ENCODE measurements at places on chromosomes 12 and 14.

- DNase-seq, result no peak
Measured at GRCh38 chr14:54194501-54194900, 202.3 kb upstream of the CDKN3 start.

DNA sequence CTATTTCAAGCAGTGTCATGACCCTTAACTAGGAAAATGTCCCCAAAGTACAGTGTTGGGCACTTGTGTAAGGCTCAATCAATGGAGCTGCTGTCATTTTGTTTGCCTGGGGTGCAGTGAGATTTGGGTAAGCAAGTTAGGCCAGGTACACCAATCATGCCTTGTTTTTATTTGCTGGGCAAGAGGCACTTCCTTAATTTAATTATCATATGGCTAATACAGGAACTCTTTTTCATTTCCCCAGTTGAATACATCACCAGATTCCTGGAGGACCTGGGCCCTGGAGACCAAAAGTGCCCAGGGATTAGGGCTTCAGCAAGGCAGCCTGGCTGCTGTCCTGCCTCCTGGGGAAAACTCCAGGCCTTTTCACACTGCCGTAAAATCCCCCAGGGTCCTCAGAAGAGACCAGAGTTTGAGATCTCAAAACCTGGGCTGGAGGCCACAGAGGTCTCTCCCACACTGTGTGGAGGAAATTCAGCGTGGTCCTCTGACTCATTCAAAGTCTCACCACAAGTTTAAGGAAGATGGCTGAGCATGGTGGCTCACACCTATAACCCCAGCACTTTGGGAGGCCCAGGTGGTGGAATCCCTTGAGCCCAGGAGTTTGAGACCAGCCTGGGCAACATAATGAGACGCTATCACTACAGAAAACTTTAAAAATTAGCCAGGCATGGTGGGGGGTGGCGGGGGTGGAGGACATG is 28.4 kb upstream of the FOXN3 start:
- no peak for DNase-seq

DNA sequence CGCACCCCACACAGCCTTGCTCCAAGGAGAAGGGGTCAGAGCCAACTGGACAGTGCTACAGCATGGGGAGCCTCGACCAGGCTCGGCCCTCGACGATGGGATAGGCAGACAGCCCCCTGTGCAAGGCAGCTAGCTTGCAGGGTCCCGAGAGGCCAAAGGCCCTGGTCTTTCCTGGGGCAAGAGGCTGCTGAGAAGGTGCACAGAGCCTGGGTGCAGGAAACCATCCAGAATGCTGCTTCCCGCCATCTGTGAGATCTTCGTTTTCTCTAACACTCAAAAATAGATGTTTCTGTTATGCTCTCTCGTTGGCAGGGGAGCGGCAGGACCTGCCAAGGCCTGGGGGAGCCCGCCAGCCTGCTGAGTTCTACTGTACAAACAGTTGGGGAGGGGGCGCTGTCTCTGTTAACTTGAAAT is 168.0 kb upstream of the RTL1 start:
- no peak for DNase-seq

DNA sequence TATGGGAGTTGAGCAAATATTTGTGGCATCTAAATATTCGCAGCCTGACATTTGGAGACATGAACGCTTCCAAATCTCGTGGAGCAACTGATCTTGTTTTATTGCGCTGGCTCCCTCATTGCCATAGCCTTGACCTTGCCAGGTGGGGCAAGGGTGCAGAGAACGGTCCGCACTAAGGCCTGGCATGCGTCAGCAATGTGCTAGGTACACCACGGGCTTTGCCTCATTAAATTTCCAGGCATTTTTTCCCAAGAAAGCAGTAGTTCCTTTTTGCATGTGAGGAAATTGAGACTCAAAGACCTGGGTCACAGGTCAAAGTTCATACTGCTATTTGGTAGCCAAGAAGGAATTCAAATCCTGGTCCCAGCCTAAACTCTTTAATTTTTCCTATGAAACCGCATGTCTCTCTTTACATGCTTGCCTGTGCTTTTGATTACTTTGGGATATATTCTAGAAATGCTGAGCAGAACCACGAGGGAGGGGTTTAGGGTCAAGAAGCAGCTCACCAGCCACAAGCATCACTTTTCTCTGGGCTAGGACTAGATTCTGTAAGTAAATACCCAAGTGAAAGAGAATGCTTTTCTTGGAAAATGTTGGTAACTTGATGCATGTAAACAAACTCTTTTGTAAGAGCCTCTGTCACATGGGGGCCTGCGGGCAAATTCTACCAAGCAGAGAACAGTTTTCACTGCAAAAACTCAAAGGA is 891.6 kb downstream of the VRK1 start:
- no peak for DNase-seq

DNA sequence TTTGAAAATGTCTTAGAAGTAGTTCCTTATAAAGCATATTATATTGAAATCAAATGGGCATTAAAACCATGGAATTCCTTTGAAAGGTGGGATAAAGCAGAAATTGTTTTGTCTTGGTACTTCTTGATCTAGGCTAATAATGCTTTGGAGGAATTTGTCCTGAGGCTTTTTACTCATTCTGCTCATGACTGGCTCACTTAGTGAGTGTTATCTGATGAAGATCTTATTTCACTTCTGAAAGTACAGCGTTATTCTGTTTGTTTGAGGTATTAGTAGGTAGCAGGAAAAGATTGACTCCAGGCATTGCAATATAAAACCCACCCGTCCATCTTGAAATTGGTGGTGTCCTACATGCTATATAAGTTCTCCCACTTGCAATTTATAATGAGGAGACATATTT is 5.5 kb downstream of the C12orf71 start:
- no peak for DNase-seq

DNA sequence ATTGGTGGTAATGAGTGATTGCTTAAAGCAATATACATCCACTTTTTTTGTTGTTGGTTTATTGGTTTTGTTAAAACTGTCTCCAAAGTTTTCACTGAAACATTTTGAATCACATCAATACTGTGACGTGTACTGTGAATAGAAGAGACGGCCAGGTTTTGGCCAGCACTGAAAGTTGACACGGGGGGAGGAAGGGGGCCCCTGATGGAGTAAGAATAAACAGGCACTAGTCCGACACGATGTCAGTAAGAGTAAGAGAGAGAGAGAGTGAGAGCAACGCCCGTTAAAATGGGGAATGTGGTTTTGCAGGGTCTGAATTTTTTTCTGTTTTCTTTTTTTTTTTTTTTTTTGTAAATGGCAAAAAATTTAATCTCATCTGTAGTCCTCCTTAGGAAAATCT is 14.7 kb downstream of the PEBP1 start:
- no peak for DNase-seq

DNA sequence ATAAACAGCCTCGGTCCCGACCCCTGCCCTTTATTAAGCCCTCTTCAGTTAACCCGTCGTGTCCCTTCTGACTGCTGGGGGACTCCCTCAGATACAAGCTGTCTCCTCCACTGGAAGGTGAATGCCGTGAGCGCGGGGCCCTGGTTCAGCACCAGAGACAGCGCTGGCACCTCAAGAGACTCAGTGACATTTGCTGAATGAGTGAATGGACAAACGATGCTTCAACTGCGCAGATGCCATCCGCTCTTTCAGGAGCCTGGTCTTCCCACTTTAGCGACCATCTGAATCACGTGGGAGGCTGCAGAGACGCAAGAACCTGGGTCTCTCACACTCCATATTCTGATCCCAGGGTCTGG is 92.6 kb upstream of the SFSWAP start:
- DNase-seq, result no peak
